Stimulated activated CD4-positive, alpha-beta T cell treated with anti-CD3 and anti-CD28 coated beads, Interleukin-1b, Interleukin-23, amount 100 ng/mL, for 1 hour (primary cell): ENCODE measurements at places on chromosomes 1 and 21.

DNA sequence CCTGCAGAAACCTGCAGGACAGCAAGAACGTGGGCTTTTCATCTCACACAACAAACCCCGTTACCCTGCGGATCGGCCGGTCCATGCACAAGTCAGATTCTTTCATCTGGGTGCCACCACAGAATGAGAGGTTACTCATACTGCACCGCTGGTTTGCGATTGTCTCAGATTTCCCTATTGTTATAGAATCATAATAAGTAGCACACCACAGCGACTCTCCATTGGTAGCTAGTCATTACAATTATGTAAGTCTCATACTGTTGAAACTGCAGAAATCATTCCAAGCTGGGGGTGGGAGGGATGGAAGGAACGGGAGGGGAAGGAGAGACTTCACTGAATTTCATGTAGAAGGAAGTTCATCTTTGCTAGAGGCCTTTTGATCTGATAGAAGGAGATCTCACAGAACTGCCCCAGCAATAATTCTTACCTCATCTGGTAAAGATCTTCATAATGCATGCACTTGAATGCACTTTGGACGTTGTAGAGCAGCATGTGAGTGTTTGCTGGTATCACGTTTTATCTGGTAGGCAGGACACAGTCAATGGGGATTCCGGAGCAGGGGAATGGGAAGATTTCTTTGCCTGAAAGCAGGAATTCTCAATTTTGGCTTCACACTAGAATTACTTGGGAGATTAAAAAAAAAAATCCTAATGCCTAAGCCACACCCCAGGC is 221.1 kb downstream of the KIF26B start:
- no peak for DNase-seq

- no peak for DNase-seq
Observed at GRCh38 chr1:171265686-171266085, 17.4 kb downstream of the FMO1 start.

DNA sequence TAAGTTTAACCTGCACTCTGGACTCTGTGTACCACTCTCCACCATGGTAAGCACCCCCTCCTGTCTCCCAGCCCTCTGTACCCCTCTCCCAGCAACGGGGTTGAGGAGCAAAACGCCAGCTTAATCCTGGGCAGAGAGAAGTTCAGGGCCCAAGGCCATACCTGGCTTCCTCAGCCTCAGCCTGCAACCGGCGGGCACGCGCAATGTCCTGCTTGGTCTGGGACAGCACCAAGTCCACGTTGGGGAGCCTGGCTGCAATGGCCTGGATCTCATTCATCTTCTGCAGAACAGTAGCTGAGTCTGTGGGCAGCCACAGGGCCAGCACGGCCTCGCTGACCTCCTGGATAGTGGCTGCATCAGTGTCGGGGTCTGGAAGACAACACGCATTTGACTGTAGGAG is 33.9 kb downstream of the LAMB3 start:
- no peak for DNase-seq

DNA sequence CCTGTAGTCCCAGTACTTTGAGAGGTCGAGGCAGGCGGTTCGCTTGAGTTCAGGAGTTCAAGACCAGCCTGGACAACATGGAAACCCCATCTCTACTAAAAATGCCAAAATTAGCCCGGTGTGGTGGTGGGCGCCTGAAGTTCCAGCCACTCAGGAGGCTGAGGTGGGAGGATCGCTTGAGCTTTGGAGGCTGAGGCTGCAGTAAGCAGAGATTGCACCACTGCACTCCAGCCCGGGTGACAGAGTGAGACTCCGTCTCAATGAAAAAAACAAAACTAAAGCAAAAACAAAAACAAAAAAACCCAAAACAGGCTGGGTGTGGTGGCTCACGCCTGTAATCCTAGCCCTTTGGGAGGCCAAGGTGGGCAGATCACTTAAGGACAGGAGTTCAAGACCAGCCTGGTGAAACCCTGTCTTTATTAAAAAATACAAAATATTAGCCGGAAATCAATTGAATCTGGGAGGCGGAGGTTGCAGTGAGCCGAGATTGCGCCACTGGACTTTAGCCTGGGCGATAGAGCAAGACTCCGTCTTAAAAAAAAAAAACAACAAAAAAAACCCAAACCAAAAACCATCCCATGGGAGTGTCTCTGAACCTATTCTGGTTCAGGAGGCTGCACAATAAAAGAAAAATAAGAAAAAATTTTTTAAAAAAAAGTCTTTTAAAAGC is 1.7 kb upstream of the CGN start:
- DNase-seq, result no peak

DNA sequence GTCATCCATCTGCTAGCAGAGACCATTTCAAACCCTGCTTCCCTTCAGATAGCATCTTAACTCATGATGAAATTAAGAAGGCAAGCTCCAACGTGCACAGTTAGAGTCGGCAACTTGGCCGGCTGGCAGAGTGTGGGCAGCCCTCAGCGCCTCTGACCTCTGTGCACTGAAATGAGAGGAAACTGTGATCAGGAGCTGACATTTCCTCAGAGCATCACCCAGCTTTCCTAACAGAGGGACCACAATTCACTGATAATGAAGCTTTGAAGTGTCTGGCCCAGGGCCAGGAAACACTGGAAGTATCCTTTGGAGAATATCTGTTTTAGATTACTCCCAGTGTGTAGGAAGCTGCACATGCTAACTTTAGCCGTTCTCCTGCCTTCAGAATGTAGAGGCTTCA is 145.0 kb upstream of the ZC3H11B start:
- no peak for DNase-seq

DNA sequence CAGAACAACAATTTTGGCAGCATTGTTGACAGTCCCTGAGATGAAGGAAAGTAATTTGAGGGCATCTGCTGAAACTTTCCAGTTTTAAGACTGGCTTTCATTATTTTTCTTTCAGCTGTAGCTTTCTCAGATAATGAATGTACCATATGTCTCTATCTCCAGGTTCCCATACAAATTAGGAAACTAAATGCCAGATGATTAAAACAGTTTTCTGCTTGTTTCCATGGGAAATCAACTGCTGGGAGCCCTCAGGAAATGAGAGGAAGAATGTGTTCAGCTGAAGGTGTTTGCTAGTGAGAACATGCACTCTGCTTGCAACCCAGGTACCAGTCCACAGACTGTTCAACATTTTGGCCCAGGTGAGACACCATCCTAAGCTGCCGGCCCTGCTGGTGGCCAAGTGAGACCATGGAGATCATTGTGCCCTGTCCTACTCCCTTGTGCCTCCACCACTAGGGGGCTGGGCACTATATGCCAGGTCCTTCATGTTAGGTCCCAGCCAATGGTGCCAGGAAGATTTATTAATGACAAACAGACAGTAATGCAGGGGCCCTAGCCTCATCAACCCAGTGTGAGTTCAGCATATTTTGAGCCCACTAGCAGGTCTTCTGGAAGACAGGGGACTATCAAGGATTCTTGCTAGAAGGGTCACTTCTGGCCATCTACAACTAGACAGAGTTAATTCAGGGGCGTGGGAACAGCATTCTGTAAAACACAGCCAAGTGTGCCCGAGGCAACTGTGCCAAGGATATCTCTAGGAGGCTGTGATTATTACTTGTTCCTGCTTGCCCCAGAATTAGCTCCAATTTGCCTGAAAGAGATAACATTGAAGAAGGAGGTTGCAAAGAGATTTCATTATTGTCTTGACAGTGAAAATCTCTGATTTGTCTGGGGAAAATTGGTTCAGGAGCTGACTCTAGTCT is 17.0 kb upstream of the LRRC8C start:
- no peak for DNase-seq
